GM23338 (cell line): ENCODE measurements at places on chromosomes 7 and 10. TPM values are rescaled to one million over a fixed set of nuclear protein-coding genes. Genes with fewer than 3 reads are reported as not detected.

DNA sequence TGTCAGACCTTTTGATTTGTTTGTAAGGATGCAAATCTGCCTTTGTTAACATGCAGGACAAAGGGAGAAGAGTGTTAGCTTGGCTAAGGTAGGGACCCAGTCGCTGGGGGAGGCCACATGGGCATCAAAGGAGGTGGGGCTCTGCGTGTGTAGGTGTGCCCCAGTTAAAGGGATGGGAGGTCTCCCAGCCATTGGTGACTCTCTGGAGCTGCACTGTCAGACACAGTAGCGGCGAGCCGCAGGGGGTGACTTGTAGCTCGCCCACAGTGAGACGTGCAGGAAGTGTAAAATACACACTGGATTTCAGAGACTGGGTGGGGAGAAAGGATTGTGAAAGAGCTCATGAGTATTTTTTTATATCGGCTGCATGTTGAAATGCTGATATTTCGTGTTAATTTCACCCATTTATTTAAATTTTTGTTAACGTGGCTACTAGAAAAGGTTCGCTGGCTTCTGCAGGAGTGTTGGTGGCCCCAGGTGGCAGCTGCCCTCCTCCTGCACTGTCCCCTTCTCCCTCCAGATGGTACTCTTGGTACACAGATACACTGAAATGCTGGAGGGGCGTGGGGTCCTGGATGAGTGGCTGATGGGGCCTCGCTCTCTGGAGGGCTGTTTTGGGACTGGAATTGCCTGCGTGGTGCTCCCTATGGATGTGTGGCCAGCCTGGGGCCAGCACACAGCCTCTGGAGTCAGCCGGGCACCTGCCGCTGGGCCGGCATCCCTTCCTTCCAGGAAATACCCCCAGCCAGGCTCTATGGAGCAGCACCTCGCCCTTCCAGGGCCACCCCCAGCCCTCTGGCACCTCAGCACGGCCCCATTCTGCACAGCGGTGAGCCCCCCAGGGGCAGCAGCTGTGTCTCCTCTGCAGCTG, 59.2 kb downstream of the LHPP start:
- peaks cover 4% of the 10 kb centered on the region; the same call in 1 of the 2 replicates for H3K4me1 ChIP-seq
- no peak overlapping the region for H3K27ac ChIP-seq
- no peaks in the 10 kb centered on the region for H3K27me3 ChIP-seq
- H3K36me3 ChIP-seq, result no peaks in the 10 kb centered on the region

- no peak overlapping the region for H3K4me3 ChIP-seq
- H3K27ac ChIP-seq, result no peak overlapping the region
- no peaks in the 10 kb centered on the region for H3K27me3 ChIP-seq
- no peaks in the 10 kb centered on the region for H3K36me3 ChIP-seq
- no peaks in the 10 kb centered on the region for H3K4me1 ChIP-seq
- no peak for DNase-seq
Observed at GRCh38 chr10:132196178-132197113, 9.7 kb downstream of the DPYSL4 start.

DNA sequence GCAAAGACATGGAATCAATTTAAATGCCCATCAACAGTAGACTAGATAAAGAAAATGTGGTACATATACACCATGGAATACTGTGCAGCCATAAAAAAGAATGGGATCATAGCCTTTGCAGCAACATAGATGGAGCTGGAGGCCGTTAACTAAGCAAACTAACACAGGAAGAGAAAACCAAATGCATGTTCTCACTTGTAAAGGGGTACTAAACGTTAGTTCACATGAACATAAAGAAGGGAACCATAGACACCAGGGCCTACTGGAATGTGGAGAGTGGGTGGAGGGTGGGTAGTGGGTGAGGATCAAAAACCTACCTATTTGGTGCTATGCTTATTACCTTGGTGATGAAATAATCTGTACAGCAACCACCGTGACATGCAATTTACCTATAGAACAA, 78.4 kb upstream of the GSDME start:
- no peak for DNase-seq
- H3K4me3 ChIP-seq, result no peak overlapping the region
- H3K4me1 ChIP-seq, result no peaks in the 10 kb centered on the region
- H3K27me3 ChIP-seq, result no peaks in the 10 kb centered on the region
- no peak overlapping the region for H3K27ac ChIP-seq

DNA sequence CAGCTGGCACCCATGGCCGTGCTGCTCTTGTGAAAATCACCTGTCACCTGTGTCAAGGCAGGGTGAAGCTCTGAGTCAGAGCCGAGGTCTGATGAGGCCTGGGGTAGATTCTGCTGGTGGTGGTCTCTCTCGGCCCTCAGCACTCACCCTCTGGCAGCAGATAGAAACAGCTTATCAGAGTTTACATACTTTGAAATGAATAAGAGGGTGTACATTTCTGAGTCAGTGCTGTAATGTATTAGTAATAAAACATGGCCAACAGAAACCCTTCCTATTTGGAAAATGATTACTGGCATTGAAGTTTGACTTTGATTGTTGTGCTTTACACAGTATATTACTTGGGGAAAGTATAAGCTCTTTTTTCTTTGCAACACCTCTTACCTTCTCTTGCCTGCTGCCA, 228.8 kb downstream of the SNX10 start:
- H3K4me3 ChIP-seq, result no peak overlapping the region
- no peaks in the 10 kb centered on the region for H3K27me3 ChIP-seq
- no peak overlapping the region for H3K27ac ChIP-seq
- H3K4me1 ChIP-seq, result no peaks in the 10 kb centered on the region

DNA sequence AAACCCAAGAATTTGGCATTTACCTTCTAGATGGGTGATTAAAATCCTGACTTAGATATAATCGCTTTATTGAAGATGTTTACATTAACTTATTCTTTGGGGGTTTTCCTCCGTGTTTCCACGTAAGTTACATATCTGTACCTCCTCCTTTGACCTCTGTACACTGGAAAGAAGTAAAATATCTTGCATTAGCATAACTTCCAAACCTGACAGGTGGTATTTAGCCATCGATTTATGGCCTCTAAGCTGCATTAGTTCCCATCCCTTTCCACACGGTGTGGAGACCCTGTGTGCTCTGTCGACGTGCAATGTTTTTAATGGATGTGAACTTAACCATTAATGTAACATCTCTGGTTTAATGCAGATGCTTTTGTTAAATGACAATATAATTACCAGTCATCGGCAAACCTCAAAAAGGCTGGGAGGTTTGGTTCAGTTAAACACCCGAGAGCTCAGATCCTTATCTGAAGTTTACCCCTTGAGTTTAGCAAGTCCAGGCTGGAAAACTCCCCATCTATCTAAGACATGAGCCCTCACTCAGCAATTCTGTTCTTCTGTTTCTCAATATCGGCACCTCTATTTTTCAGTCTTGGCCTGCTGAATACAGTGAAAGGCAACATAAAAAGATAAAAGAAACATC, 295.2 kb downstream of the GATA3 start:
- H3K27ac ChIP-seq, result no peak overlapping the region
- H3K4me3 ChIP-seq, result no peak overlapping the region
- H3K27me3 ChIP-seq, result no peaks in the 10 kb centered on the region
- no peaks in the 10 kb centered on the region for H3K36me3 ChIP-seq
- H3K4me1 ChIP-seq, result peaks cover 10% of the 10 kb centered on the region; the same call in 1 of the 2 replicates

GRCh38 chr7:123580406-123581161, 21.0 kb upstream of the ASB15 start:
- H3K4me3 ChIP-seq, result no peak overlapping the region
- no peak overlapping the region for H3K27ac ChIP-seq
- peak; percentile 78 for DNase-seq
- H3K27me3 ChIP-seq, result no peaks in the 10 kb centered on the region
- no peaks in the 10 kb centered on the region for H3K36me3 ChIP-seq

GRCh38 chr7:158616050-158616449, 28.4 kb upstream of the PTPRN2 start:
- peaks cover 35% of the 10 kb centered on the region for H3K4me1 ChIP-seq
- H3K36me3 ChIP-seq, result peaks cover 5% of the 10 kb centered on the region; the same call in 1 of the 2 replicates
- H3K27me3 ChIP-seq, result no peaks in the 10 kb centered on the region
- H3K27ac ChIP-seq, result peak overlapping the region; percentile 91

A1CF gene
- total RNA-seq, result not detected in 2 replicates

DNA sequence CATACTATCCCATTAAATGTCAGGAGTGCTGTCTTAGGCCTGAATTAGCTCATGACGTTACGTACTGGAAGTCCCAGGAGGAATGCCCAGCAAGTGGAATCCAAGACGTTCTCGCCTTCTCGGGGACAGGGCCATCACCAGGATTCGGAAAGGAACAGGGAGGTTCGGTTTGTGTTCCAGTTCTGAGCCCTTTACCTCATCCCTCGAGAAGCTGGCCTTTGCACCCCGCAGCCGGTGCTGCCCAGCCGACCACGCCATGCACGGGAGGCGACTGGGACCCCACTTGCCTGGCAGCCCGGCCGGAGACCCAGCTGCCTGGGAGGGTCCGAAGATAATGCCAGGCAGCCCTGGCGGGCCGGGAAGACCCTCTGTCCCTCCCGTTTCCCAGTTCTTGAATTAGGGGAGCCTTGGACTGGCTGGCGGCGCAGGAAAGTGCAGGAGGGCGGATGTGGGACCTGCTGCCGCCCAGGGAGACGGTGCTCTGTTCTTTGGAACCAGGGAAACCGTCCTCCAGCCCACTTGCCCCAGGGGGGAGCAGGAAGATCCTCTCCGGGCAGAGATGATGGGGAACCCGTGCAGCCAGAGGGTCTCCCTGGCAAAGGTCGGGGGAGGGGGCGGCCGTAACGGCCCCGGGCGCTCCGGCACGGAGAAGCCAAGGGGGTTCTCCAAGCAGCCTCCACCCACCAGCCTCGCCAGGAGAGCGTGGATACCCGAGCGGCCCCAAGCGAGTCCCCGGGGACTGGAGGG, 671 bp upstream of the CHST3 start:
- H3K36me3 ChIP-seq, result no peaks in the 10 kb centered on the region
- no peak overlapping the region for H3K27ac ChIP-seq
- H3K4me3 ChIP-seq, result peak overlapping the region; percentile 83
- H3K4me1 ChIP-seq, result peaks cover 15% of the 10 kb centered on the region
- peak; percentile 68 for DNase-seq

DNA sequence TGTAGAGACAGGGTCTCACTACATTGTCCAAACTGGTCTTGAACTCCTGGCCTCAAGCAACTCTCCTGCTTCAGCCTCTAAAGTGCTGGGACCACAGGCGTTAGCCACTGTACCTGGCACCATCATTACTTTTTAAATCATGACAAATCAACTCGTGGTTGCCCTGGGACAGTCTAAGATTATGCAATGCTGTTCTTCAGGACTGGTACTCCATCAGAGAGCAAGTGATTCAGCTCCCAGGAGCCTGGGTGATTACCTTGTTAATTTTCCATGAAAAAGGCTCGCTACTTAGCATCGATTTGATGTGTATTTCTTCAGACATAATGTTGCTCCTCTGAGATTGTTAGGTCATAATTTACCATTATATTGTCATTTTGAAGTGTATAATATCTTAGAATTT, 158.9 kb upstream of the STEAP4 start:
- no peak overlapping the region for H3K27ac ChIP-seq
- no peak overlapping the region for H3K4me3 ChIP-seq
- no peak for DNase-seq
- H3K36me3 ChIP-seq, result no peaks in the 10 kb centered on the region
- H3K27me3 ChIP-seq, result no peaks in the 10 kb centered on the region

RBM20 gene
- 0.04 and 0.17 TPM in 2 replicates for total RNA-seq

CPVL gene
- total RNA-seq, result 33.3 and 37.8 TPM in 2 replicates

- H3K27me3 ChIP-seq, result no peaks in the 10 kb centered on the region
- H3K36me3 ChIP-seq, result no peaks in the 10 kb centered on the region; the same call in 1 of the 2 replicates
- no peak overlapping the region for H3K4me3 ChIP-seq
- H3K4me1 ChIP-seq, result peaks cover 19% of the 10 kb centered on the region
- DNase-seq, result no peak
Observed at GRCh38 chr7:125459038-125459437, 529.4 kb upstream of the POT1 start.

FAM25C gene
- total RNA-seq, result not detected in 2 replicates

CD36 gene
- total RNA-seq, result 1.7 and 1.8 TPM in 2 replicates

GRCh38 chr10:11683529-11684320, 58.5 kb upstream of the ECHDC3 start:
- no peak overlapping the region for H3K27ac ChIP-seq
- no peaks in the 10 kb centered on the region for H3K27me3 ChIP-seq
- no peak for DNase-seq

CPA4 gene
- total RNA-seq, result not detected in 2 replicates

DNA sequence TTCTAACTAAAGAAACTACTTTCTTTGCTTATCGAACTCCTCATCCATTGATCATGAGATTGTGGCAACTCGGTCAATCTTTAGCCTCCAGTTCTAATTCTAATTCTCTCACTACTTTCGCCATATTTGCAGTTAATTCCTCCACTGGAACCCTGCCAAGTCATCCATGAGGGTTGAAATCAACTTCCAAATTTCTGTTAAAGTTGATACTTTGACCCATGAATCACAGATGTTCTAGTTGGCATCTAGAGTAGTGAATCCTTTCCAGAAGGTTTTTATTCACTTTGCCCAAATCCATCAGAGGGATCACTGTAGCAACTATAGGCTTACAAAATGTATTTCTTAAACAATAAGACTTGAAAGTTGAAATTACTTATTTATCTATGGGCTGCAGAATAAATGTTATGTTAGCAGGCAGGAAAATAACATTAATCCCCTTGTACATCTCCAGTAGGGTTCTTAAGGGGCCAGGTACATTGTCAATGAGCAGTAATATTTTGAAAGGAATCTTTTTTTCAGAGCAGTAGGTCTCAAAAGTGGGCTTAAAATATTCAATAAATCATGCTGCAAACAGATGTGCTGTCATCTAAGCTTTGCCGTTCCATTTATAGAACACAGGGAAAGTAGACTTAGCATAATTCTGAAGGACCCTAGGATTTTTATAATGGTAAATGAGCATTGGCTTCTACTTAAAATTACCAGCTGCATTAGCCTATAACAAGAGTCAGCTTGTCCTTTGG, 39.4 kb downstream of the CCDC71L start:
- no peak overlapping the region for H3K27ac ChIP-seq
- H3K36me3 ChIP-seq, result no peaks in the 10 kb centered on the region
- DNase-seq, result no peak
- no peak overlapping the region for H3K4me3 ChIP-seq
- H3K4me1 ChIP-seq, result peaks cover 10% of the 10 kb centered on the region
- H3K27me3 ChIP-seq, result no peaks in the 10 kb centered on the region

PAX2 gene
- total RNA-seq, result not detected in 2 replicates

AMPH gene
- total RNA-seq, result 9.4 and 10.2 TPM in 2 replicates

CPED1 gene
- 0.17 and 0.23 TPM in 2 replicates for total RNA-seq

SLIT1 gene
- 1.7 and 2.0 TPM in 2 replicates for total RNA-seq

GRCh38 chr10:70849582-70850016, 33.9 kb downstream of the SGPL1 start:
- H3K36me3 ChIP-seq, result peaks cover 2% of the 10 kb centered on the region; the same call in 1 of the 2 replicates
- H3K4me3 ChIP-seq, result no peak overlapping the region
- no peaks in the 10 kb centered on the region for H3K27me3 ChIP-seq
- H3K27ac ChIP-seq, result no peak overlapping the region
- no peaks in the 10 kb centered on the region for H3K4me1 ChIP-seq
